Endodermal cell (in vitro differentiated cells): ENCODE measurements at places on chromosomes 12 and 14. TPM values are rescaled to one million over a fixed set of nuclear protein-coding genes. Genes with fewer than 3 reads are reported as not detected.

TAS2R13 gene
- 0.49 to 1.9 TPM (median 1.2 TPM) in 3 replicates for total RNA-seq

BCL11B gene
- 4.6 and 5.7 TPM in 2 replicates for total RNA-seq

ADGRD1 gene
- total RNA-seq, result 1.3 and 1.6 TPM in 2 replicates

PLEKHD1 gene
- total RNA-seq, result 0.07 to 0.11 TPM (median 0.08 TPM) in 3 replicates

CLIP1 gene
- 41.3 to 60.7 TPM (median 56.5 TPM) in 3 replicates for total RNA-seq

RPGRIP1 gene
- total RNA-seq, result not detected in 3 replicates
